ENCODE measurements at places on chromosomes 6 and 20. TPM values are rescaled to one million over a fixed set of nuclear protein-coding genes. Genes with fewer than 3 reads are reported as not detected.

The CENPW gene
- 1.2 TPM for total RNA-seq

- H3K4me1 ChIP-seq, result peaks cover 5% of the 10 kb centered on the region
- DNase-seq, result no peak
- H3K36me3 ChIP-seq, result no peaks in the 10 kb centered on the region
- H3K4me3 ChIP-seq, result no peak overlapping the region
These were observed 41.2 kb downstream of the ZC3H12D start for GRCh38 chr6:149443411-149444181.

The ISM1 gene
- total RNA-seq, result 1.3 TPM

DNA sequence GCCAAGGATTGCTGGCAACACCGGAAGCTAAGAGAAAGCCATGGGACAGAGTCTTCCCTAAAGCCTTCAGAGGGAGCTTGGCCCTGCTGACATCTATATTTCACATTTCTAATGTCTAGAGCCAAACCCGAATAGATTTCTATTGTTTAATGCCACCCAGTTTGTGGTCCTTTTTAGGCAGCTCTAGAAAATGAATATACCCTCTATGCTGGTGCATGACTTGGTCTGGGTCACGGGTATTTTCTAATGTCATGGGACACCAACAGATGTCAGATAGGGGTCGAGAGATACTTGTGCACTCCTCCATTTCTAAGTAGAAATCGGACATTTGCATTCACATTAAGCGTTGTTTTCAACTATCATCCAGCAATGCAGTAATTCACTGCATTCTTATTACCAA is 37.0 kb upstream of the SOX4 start:
- no peak for DNase-seq
- H3K27ac ChIP-seq, result no peak overlapping the region
- no peak overlapping the region for H3K4me3 ChIP-seq

The C6orf52 gene
- total RNA-seq, result 1.5 TPM

DNA sequence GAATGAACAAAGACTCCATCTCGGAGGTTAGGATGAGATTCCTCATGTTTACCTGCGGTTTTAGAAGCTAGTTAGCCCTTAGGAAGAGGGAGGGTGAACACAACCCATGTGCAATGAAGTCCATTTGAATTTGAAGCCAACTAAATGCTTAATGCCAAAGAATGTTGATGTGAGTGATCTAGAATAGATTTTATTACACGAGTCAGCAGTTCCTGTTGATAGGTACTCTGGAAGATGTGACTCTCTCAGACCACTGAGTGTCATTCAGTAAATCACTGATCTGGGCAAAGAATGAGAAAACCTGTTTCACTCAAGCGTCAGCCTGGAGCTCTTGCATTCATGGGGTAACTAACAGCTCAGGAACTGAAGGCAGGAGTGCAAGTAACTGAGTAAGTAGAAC is 106.3 kb downstream of the TBC1D7 start:
- H3K4me3 ChIP-seq, result no peak overlapping the region
- H3K4me1 ChIP-seq, result peaks cover 12% of the 10 kb centered on the region
- DNase-seq, result no peak
- H3K27ac ChIP-seq, result no peak overlapping the region
- no peaks in the 10 kb centered on the region for H3K27me3 ChIP-seq

The CDH4 gene
- 0.05 TPM for total RNA-seq

The LAMA2 gene
- 185 TPM for total RNA-seq

DNA sequence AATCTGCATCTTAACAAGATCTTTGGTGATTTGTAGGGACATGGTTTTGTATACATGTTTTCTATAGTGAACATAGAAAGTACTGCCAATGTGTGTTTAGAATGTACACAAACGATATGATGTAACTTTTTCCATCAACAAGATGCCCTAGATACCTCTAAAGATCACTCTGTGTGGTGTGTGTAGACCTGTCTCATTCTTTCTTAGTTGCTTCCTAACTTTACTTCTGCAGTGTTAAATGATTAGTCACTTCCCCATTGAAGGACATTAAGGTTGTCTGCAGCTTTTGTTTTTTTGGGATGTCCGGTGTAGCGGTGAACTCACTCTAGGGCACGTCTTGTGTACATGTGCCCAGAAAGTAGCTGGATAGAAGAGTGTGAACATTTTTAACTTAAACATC is 35.9 kb downstream of the CDYL start:
- no peak overlapping the region for H3K4me3 ChIP-seq
- DNase-seq, result no peak
- H3K27me3 ChIP-seq, result no peaks in the 10 kb centered on the region
- no peaks in the 10 kb centered on the region for H3K36me3 ChIP-seq
- H3K4me1 ChIP-seq, result peaks cover 45% of the 10 kb centered on the region

The FAM217B gene
- total RNA-seq, result 37.4 TPM

DNA sequence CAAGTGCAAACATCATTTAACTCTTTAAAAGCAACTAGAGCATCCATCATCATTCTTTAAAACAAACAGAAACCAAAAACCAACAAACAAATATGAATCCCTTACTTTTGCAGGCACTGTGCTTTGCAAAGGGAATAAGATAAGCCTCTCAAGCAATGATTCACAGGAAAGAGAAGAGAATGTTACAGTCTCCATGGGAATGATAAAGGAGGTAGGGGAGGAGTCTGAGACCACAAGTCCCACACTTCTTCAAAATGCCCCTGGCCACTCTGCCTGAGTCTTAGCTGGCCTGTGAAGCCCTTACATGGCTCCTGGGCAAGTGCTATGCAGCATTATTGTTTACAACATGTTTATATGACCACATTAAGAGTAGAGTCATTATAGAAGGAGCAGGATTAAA is 257.7 kb upstream of the MARCKS start:
- H3K4me1 ChIP-seq, result peaks cover 23% of the 10 kb centered on the region
- H3K27me3 ChIP-seq, result no peaks in the 10 kb centered on the region
- H3K4me3 ChIP-seq, result no peak overlapping the region
- peak overlapping the region; percentile 17 for H3K27ac ChIP-seq
- H3K36me3 ChIP-seq, result no peaks in the 10 kb centered on the region
- no peak for DNase-seq

DNA sequence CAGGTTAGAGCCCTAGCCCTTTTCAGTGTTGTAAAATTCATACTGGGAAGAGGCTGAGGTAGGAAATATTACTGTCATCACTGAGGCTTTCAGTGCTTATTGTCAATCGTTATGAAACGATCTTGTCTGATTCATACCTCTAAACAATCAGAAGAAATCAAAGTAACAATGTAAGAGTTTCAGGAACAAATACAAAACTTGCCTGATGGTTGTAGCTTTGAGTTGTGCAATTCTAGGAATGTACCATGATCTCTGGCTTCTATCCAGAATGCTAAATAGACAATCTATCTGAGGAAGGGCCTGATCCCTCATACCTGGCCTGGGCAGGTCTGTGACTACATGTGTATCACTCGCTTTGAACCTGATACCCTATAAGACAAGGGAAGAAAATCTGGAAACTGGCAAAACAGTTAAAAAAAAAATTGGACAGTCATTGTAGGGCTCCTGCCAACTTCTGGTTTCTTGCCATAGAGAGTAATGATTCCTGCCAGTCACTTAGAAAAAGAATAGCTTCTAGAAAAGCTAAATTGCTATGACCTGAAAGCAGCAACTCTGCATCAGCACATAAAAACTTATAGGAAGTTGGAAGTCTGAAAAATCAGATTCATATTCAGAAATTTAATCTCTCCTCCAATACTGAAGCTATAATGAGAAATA is 234.7 kb downstream of the BTBD9 start:
- no peak for DNase-seq
- H3K27ac ChIP-seq, result no peak overlapping the region
- peaks cover 21% of the 10 kb centered on the region for H3K4me1 ChIP-seq
- H3K27me3 ChIP-seq, result no peaks in the 10 kb centered on the region

- no peaks in the 10 kb centered on the region for H3K27me3 ChIP-seq
- H3K4me1 ChIP-seq, result peaks cover 84% of the 10 kb centered on the region
- peak overlapping the region; percentile 51 for H3K4me3 ChIP-seq
- DNase-seq, result peak; percentile 78
- peaks cover 5% of the 10 kb centered on the region for H3K36me3 ChIP-seq
These were observed 19.4 kb downstream of the PKIG start for GRCh38 chr20:44601801-44602204.

GRCh38 chr6:169071394-169071793 is 182.3 kb downstream of the THBS2 start:
- H3K4me3 ChIP-seq, result no peak overlapping the region
- H3K4me1 ChIP-seq, result peaks cover 5% of the 10 kb centered on the region
- no peak for DNase-seq
- H3K27me3 ChIP-seq, result peaks cover 30% of the 10 kb centered on the region
- H3K36me3 ChIP-seq, result no peaks in the 10 kb centered on the region

The OOEP gene
- total RNA-seq, result not detected

DNA sequence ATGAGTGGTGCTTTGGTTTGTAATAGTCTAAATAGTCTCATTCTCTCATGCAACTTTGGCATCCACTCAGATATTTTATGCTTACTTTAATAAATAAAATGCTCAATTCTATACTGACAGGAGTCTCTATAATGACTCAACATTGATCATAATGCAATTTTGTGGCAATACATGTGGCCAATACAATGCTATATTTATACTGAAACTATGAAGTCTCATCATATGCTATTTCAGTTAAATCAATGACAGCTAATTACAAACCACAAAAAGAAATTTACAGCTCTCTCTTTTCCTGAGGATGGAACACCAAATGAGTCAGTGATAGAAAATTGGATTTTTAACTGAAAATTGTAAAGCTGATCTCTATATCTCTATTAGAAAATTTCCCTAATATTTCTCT is 77.1 kb downstream of the WASF1 start:
- no peak overlapping the region for H3K4me3 ChIP-seq
- H3K36me3 ChIP-seq, result no peaks in the 10 kb centered on the region
- H3K4me1 ChIP-seq, result peaks cover 17% of the 10 kb centered on the region

The C4A gene
- total RNA-seq, result 76.2 TPM

GRCh38 chr20:51061418-51062045 is 38.6 kb upstream of the KCNG1 start:
- no peaks in the 10 kb centered on the region for H3K4me1 ChIP-seq
- no peak overlapping the region for H3K4me3 ChIP-seq
- no peak for DNase-seq
- H3K27ac ChIP-seq, result no peak overlapping the region

The SLC32A1 gene
- total RNA-seq, result not detected

DNA sequence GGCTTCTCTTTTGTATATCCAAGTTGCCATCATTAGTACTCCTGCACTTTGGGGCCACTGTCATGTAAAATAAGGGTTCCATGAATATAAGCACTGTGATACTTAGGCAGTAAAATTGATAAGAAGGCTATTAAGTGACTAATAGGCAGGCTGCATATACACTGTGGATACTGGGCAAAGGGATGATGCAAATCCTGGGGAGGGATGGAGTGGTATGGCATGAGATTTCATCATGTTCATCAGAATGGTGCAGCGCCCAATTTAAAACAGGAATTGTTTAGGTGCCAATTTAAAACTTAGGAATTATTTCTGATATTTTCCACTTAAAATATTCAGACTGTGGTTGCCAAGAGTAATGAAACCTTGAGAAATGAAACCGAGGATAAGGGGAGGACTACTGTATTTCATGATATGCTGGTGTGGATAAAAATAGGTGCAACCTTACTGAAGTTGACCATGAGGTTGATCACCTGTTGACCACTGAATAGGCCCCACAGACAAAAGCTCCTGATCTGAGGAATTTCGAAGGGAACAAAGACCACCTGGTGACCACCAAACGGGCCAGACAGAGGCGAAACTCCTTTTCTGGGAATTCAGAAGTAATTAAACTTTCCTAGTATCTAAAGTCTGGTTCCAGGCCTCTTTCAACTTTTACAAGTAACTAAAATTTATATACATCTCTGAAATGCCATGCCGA is 4.9 kb upstream of the TRIM39 start:
- H3K4me3 ChIP-seq, result no peak overlapping the region
- no peak for DNase-seq
- peaks cover 62% of the 10 kb centered on the region for H3K4me1 ChIP-seq
- no peak overlapping the region for H3K27ac ChIP-seq

DNA sequence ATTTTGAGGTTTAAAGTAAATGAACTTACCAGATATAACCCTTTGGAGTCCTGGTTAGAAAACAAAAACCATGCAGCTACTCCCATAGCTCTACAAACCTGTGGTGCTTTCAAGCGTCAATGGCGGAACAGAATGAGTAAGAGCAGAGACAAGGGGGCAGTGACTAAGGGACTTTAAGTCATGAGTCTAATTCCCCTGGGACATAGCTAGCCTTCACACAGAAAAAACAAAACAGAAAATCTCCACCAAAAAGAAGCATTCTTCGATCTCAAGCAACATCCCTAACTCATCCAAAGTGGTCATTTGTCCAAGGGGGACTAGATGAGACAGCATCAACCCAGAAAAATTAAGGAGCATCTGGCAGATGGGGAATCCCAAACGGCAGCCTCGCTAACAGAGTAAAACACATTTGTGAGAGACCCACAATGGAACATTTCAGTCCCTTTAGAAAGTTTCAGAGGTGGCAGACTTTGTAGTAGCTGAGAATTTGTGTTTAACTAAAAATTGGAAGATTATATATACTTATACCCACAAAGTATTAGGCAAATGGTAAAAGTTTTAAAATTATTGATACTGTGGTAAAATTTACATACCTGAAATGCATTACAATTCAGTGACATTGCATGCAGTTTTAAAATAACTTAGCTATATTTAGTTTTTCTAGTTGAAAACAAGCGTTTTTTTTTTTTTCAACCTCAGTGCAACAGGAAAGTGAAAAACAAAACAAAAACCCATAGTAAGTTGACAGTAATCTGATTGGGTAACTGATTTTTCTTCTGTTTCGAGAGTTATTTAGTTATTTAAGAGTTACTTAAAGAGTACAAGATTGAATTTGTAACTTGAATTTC is 67.5 kb downstream of the KCNQ5 start:
- no peak overlapping the region for H3K27ac ChIP-seq
- H3K36me3 ChIP-seq, result no peaks in the 10 kb centered on the region
- no peaks in the 10 kb centered on the region for H3K27me3 ChIP-seq
- DNase-seq, result no peak
- H3K4me1 ChIP-seq, result no peaks in the 10 kb centered on the region

The TBXT gene
- total RNA-seq, result not detected

DNA sequence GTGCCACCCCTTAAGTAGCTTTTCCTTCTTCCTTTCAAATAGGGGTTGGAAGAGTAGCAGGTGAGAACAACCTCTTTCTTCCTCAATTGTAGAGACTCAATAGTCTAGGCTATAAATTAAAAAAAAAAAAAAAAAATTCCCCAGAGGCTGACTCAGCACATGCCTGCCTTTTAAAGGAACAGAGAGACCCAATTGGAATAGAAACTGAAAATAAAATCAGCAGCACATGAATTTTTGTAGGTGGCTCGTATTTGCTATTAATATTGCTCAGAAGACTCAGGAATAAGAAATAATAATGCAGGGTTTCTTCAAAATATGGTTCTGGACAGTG is 19.3 kb downstream of the TOP1 start:
- peak overlapping the region; percentile 53 for H3K4me3 ChIP-seq
- peaks cover 100% of the 10 kb centered on the region for H3K4me1 ChIP-seq
- peak overlapping the region; percentile 34 for H3K27ac ChIP-seq
- H3K36me3 ChIP-seq, result no peaks in the 10 kb centered on the region
- DNase-seq, result no peak

- H3K36me3 ChIP-seq, result no peaks in the 10 kb centered on the region
- peak overlapping the region; percentile 88 for H3K27ac ChIP-seq
- H3K27me3 ChIP-seq, result no peaks in the 10 kb centered on the region
- peak; percentile 47 for DNase-seq
- peak overlapping the region; percentile 90 for H3K4me3 ChIP-seq
These were observed 1.4 kb downstream of the BACH2 start for GRCh38 chr6:90294989-90295853.

The SPATA25 gene
- total RNA-seq, result 2.4 TPM
